Gastroesophageal sphincter (tissue), 4 donors: ENCODE measurements at places on chromosomes 11 and 22.
A peak's percentile ranks its signal among the peaks of the same experiment; 100 is the strongest.

DNA sequence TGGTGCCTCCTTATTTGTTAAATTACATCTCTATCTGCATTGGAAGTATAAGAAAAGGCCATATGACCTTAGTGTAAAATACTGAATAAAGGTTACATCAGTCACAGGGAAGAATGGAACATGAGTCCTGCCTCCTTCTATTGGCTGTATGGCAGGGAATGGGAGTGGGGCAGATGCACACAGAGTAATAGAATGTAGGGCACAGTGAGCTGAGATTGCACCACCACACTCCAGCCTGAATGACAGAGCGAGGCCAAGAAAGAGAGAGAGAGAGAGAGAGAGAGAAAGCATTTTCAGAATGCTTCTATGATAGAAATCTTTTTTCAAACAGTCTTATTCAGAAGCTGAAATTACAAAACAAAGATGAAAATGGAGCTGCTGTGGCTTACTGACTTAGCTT, 58.8 kb downstream of the SLN start:
- no peak for ATAC-seq

- ATAC-seq, result no peak
Observed at GRCh38 chr11:126926376-126926791, 74.2 kb downstream of the KIRREL3 start.

- ATAC-seq, result no peak
Observed at GRCh38 chr11:2751523-2752203, 51.9 kb upstream of the KCNQ1OT1 start.

- ATAC-seq, result no peak
Observed at GRCh38 chr22:17097062-17097461, 12.3 kb downstream of the IL17RA start.

- no peak for ATAC-seq
Observed at GRCh38 chr11:67633758-67634365, 4.1 kb upstream of the NUDT8 start.

DNA sequence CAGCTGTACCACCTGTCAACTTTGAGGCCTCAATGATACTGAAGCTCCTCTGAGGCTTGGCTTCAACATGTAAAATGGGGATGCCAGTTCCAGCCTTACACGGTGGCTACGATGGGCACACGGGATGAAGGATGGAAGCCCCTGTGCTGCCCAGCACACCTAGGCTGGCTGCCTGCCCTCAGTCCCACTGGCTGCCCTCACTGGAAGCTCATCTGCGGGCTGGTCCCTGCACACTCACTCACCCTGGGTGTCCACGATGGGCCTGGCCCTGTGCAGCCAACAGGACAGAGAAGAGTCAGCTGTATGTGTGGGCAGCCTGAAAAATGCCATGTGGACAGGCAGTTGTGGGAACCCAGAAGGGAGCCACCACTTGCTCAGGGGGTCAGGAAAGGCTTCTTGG, 2.2 kb downstream of the YIF1A start:
- ATAC-seq, result no peak

- ATAC-seq, result no peak
Observed at GRCh38 chr11:109507331-109507730, 85.3 kb downstream of the C11orf87 start.

DNA sequence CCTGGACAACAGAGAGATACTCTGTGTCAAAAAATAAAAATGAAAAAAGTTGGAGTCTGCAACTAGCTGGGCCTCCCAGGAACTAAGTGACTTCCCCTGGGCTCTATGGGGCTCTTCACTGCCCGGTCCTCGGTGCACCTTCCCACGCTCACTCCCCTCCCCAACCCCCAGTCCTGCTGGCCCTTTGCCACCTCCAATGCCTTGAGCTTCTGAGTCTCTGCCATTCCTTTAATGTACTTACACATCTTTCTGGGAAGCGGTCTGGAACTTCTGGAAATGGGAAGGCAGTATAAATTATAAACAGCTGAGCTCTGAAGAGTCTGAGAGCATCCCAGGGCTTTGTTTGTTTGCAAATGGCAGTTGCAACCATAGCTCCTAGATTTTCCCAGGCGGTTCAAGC, 5.9 kb upstream of the BATF2 start:
- ATAC-seq, result no peak

GRCh38 chr11:92284558-92284957, 59.9 kb downstream of the FAT3 start:
- no peak for ATAC-seq

DNA sequence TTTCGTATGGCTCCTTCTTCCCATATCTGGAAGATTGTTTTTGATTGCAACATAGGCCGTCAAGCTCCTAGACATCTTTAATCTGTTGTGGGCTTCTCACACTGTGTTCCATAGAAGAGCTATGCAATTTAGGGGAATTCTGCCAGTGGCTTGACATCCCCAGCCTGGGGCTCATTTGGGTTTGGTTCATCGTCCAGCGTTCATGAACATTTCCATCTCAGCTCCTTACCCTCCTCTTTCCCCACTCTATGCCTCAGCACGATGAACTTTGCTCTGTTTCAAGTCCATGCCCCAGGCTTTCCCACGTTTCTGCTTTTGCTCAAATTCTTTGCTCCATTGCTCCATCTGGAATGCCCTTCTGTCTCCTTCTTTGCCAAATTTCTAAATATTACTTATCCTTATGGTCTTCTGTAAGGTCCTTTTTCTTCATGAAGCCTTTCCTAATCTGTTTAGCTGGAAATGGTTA, 26.1 kb upstream of the CLMP start:
- peak; percentile 81 for ATAC-seq

GRCh38 chr11:27976262-27976661, 131.7 kb downstream of the KIF18A start:
- ATAC-seq, result no peak
